Suppressor macrophage treated with lipopolysaccharide for 4 hours (primary cell): ENCODE measurements at places on chromosomes 4 and X.

- no peak for DNase-seq
Measured at GRCh38 chr4:111450867-111451266, 694.4 kb upstream of the FAM241A start.

DNA sequence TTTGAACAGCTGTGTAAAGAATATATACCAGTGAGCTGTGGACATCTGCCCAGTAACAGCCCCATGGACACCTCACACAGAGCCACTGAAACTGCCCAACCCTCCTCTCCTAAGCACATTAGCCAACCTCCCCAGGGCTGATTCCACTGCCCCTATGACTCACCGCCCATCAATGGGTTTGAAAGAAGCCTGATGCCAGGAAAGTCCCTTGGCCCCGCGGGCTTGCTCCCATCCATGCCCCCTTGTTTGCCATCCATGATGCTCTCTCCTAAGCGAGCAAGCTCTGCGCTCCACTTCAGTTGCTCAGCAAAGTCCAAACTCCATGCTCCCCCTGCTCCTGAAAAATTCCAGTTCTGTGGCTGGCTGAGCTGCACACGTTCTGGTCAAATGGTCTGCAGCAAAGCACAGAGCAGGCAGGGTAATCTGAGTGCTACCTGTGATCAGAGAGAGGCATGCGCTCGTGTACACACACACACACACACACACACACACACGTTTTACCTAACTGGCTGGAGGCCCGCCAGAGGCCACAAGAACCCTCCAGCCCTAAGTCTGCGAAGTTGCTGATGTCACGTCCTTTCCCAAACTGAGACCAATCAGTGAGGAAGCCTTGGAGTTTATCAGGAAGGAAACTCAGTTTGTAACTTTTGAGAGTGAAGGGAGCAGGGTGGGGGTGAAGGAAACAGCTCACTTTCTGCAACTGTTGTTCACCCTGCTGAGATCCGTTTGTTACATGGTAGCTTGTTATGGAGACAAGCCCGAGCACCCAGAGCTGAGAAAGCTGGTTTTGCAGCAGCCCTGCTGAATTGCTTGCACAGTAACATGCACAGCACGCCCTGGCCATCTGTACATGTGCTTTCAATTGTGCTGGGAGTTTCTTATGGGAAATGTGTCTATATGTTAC lies at the start of gene ASB9:
Gene ASB9 (minus strand): TSS at position 466 of the 904 bp plus-strand sequence. CDS start 209 bp downstream, at position 257.
- DNase-seq, result peak; percentile 36

DNA sequence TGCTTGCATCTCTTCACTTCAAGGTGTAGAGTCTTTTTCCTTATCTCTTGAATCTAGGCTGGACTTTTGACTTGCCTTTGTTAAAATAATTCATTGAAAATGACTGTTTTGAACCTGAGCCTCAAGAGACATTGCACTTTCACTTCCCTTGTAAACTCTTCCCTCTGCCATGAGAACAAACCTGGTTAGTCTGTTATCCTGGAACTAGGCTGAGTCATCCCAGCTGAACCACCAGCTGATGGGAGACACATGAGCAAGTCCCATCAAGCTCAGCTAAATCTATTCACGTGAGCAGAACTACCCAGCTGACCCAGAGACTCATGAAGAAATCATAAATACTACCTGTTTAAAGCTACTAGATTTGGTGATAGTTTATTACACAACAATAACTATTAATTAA lies 202.3 kb upstream of the CENPE start:
- no peak for DNase-seq

DNA sequence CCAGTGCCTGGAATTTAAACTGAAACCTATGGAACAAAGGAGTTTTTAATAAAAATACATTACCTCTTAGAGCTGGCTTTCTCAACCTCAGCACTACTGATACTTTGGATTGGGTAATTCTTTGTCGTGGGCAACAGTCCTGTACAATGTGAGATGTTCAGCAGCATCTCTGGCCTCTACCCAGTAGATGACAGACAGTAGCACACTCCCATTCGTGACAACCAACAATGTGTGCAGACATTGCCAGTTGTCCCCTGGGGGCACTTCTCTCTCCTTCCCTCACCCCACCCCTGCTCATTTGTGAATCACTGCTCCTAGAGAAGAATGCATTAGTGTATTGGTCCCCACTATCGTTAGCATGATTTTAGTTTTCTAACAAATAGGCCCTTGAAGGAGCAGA lies 16.2 kb downstream of the GPAT3 start:
- DNase-seq, result no peak

DNA sequence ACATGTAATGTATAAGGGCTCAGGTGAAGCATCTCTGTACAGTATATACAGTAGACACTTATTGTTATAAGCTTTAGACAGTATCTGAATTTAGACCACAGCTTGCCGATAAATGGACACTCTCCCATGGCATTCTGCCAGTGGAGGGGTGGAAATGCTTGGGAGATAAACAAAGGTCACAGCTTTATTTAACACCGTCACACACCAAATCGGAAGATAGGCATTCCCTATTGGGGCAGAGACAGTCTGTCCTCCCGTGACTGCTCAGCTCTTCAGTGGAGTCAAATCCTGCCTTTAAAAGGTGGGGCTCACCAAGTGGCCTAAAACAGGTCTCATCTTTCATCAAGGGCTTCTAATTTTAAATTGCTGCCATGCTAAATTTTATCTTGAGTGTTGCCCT lies 178.8 kb downstream of the CAMK2D start:
- DNase-seq, result no peak

GRCh38 chr4:67320645-67321044 lies 224.7 kb downstream of the CENPC start:
- DNase-seq, result no peak

DNA sequence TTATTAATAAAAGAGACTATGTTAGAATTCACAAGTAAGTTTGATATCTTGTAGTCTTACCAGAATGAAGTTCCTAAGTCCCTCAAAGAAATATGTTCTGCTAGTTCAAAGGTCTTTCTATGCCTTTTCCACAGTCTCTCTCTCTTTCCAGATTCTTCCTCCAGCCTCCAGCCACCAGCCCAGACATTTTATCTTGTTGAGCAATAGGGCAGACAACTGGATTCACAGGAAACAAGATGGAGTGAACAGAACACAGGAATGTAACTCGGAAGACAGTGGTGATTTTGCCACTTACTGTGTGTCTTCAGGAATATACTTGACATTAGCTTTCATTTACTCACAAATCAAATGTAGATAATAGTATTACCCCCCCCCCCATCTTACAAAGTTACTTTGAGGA lies 17.1 kb upstream of the CPEB2 start:
- DNase-seq, result no peak

GRCh38 chr4:109979920-109980717 lies 67.4 kb downstream of the EGF start:
- no peak for DNase-seq

- no peak for DNase-seq
Measured at GRCh38 chrX:48896611-48897011, 957 bp downstream of the TIMM17B start.

DNA sequence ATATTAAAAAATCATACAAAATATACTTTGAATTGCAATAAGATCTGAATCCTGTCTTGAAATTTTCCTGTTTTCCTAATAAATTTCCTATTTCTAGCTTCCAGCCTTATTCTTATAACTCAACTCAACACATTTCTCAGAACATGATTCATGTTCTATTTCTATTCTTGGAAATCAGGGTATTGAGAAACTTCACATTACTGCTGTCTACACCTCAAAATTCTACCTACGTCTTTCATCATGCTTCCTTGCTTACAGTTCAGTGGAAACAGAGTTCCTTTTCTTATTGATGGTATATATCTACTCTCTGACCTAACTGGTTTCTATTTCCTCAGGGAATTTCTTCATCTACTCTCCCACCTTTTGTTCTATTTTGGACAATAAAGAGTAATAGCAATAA lies 2139.0 kb downstream of the ARAP2 start:
- DNase-seq, result no peak

DNA sequence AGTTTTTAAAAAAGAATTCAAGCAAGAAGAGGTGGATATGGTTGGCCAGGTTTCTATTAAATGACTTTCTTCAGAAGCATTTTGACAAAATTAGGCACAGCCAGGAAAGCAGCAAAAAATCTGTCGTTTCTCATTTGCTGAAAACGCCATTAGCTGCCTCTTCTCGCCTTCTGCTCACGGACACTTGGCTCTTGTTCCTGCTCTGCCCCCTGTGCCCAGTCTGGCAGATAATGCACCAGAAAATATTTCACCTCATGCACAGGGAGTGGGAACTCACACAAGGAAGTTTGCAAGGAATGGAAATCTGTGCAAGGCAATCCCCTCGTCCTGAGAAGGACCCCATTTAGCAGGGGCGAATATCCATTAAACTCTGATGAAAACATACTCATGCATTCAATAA lies 260.0 kb downstream of the PACRGL start:
- DNase-seq, result no peak

GRCh38 chr4:243426-243825 lies 61.8 kb downstream of the ZNF732 start:
- DNase-seq, result no peak

GRCh38 chr4:94534401-94535312 lies 82.9 kb downstream of the PDLIM5 start:
- peak; percentile 76 for DNase-seq

GRCh38 chr4:175418516-175418915 lies 393.5 kb downstream of the GPM6A start:
- DNase-seq, result no peak

GRCh38 chr4:2472187-2472586 lies 3.3 kb downstream of the RNF4 start:
- peak; percentile 37 for DNase-seq

DNA sequence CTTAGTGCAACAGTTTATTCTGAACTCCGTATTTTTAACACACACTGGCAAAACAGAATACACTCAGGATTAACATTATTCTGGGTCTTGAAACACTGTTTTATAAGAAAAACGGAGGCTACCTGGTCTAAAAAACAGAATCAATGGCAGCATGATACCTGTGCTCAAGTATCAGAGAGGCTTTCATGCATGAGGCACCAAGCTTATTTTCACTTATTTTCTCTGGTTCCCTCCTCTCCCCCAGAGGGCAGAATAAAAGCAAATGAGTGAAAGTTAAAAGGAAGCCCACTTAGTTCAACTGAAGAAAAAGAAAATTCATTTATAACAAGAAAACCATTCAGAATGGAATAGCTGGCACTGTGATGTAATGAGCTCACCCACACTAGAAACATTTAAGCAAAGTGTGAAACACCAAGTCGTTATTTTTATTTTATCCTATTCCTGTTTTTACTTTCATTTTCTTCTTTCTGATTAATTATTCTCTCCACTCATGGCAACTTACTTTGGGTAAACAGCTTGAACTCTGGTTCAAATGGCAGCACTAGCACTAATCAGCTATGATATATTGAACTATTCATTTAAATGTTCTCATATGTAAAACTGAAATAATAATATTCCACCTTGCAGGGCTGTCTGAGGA lies 211.8 kb downstream of the PPP3CA start:
- DNase-seq, result peak; percentile 41

DNA sequence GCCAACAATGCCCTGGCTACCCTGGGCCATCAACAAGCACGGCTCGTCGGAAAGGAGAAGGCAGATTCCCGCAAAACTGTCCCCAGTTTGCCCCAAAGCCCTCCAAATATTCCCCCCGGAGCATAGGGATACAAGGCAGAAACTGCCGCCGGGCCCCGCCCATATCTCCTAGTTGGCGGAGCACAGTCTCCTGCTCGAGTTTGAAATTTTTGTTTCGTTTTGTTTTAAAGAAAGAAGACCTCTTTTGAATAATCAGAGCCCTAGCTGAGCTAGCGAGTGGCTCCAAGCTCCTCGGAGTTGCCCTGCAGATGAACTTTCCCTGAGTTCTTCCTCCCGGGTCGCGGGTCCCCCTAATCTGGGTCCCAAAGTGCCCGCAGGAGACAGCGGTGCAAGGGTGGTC lies 138.1 kb upstream of the ZIC3 start:
- DNase-seq, result peak; percentile 12

- peak; percentile 64 for DNase-seq
Measured at GRCh38 chrX:133660281-133660680, 245.0 kb upstream of the GPC4 start.

- DNase-seq, result no peak
Measured at GRCh38 chr4:174697896-174698295, 131.2 kb downstream of the GLRA3 start.

- no peak for DNase-seq
Measured at GRCh38 chrX:38403834-38404233, 51.4 kb downstream of the OTC start.
